Natural killer cell treated with Interleukin-12 subunit alpha and Interleukin-12 subunit beta and Interleukin-15 and Interleukin-18, amount 100 ng/mL, for 72 hours (primary cell): ENCODE measurements at places on chromosomes 5 and 9.

- DNase-seq: no peak
Observed at GRCh38 chr9:117091529-117091928, 323.3 kb downstream of the ASTN2 start.

DNA sequence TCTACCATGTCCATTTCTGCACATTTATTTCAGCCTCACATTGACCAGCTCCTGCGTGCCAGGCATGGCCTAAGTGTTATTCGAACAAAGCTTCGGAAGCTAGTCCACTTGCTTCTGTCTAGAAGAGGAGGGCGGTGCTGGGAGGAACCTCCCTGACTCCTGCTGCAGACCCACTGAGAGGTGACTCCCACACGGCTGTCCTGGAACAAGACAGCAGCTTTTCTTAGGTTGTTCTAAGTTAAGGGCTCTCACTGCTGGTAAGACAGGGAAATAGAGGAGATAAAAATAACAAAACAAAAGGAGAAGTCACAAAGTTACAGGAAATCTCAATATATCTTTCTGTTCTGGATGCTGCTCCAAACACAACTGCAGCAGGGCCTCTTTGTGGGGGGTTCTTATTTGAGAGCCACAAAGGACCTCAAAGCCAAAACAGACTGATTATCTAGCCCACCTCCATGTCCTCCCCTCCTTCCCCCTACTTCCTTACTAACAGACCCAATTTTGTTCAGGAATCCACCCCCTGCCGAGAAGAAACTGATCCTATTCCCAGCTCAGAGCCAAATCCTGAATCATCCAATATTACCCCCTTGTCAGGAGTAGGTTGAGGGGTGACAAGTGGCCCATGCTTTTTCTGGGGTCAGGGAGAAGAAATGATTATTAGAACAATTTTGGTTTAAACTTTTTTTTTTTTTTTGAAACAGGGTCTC is 28.4 kb upstream of the KCNIP1 start:
- no peak for DNase-seq

DNA sequence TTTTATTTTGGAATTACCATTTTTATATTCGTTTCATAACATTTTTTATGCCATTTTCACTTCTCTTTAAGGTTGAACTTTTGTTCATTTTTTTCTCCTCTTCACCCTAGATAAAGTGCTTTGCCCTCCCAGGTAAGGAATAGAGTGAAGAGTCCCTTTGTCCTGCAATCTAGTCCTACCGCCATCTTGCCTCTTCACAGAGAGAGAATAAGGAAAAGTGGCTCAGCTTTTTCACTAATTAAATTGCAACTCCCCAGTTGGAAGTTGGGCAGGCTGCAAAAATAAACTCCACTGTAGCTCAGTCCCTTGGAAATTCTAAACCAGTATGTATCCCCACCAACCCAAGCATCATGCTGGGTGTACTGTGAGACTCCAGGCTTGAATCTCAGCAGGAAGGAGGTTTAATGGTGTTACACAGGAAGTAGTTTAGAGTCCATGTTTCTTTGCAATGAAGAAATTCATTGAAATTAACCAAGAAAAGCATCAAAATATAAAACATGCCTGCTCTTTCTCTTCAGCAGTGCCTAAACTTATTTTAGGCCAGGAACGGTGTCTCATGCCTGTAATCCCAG is 60.3 kb upstream of the PCSK1 start:
- no peak for DNase-seq

GRCh38 chr5:115480271-115480670 is 64.3 kb downstream of the FEM1C start:
- no peak for DNase-seq

DNA sequence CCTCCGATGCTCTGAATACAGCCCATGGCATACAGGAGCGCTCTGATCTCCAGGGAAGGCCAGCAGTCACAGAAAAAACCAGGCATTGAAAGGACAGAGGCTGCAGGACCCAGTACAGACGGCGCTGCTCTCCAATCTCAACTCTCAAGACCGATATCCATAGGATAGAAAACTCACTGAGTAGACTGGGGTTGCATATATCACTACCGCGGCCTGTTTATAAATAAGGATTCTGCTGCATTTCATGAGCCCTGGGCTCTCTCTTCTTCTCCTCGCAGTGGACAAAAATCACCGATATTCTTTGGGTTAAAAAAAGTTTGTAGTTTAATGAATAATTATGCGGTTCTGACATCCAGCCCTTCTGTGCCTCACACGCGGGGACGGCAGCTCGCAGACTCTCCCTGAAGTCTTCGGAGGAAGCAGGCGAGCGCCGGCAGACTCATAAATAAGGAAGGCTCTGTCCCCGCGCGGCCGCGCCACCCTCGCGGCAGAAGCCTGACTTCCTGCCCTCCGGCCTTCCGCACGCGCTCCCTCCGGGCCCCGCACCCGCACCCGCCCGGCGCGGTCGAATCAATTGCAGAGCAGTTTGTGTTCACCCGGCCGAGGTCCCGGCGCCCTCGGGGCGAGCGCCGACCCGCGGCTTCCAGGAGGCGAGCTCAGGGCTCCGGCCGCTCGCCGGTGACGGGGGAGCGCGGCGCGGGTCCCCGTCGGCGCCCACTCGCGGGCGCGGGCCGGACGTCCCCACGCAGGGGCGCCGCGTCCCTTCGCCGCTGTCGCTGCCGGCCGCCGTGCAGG is at the start of gene FAM78A:
TSS of gene FAM78A (minus strand) at position 417 of the 795 bp plus-strand sequence. CDS start at position 86, 331 bp downstream.
- peak; percentile 74 for DNase-seq

- no peak for DNase-seq
Observed at GRCh38 chr5:71974622-71975021, 132.7 kb upstream of the MAP1B start.

GRCh38 chr9:13146840-13147239 is 132.7 kb downstream of the MPDZ start:
- DNase-seq: no peak

GRCh38 chr9:35920051-35920620 is 10.8 kb downstream of the SPAAR start:
- DNase-seq: no peak

DNA sequence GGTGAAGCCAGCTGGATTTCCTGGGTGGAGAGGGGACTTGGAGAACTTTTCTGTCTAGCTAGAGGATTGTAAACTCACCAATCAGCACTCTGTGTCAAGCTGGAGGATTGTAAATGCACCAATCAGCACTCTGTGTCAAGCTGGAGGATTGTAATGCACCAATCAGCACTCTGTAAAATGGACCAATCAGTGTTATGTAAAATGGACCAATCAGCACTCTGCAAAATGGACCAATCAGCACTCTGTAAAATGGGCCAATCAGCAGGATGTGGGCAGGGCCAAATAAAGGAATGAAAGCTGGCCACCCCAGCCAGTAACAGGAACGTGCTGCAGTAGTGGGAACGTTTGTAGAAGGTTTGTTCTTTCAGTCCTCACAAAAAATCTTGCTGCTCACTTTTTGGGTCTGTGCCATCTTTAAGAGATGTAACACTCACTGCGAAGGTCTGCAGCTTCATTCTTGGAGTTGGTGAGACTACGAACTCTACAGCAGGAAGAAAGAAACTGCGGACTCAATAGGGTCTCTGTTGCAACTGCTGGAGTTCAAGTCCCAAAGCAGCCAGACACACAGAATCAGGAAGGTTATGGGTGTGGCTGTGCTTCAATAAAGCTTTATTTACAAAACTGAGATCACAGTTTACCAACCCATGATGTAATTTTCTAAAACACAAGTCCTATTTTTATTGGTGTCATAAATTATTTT is 145.7 kb upstream of the ERCC6L2 start:
- DNase-seq: no peak

- no peak for DNase-seq
Observed at GRCh38 chr5:2866662-2867372, 115.3 kb upstream of the IRX2 start.

- DNase-seq: no peak
Observed at GRCh38 chr9:131096269-131097125, at the start of gene AIF1L. Gene AIF1L, plus strand, starts transcription at chr9:131096531. Its CDS starts 99 bp downstream, at chr9:131096630.

DNA sequence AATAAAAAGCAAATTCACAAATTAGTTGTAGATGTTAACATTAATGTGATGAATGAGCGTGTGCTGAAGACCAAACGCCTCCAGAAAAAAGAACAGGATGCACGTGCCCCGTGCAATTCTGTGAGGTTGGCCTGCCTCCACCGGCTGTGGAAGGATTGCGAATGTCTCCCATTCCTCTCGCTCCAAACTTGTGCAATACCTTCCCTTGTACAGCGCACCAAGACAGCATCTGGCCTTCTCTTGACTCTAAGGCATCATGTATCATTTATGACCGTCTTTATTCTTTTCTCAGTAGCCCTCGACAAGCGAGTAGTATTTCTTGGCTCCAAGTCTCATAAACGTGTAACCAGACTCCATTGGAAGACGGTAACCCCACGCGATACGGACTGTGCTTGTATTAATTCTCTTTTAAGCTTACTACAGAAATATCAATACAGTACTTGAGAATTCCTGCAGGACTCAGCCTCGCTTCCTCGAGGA is 1.5 kb upstream of the TESK1 start:
- DNase-seq: no peak

- DNase-seq: no peak
Observed at GRCh38 chr9:122225312-122226141, 3.2 kb downstream of the LHX6 start.

GRCh38 chr5:1523793-1524480 is at the start of gene LPCAT1:
Gene LPCAT1, minus strand, starts transcription at chr5:1523960. Its CDS starts 116 bp downstream, at chr5:1523844.
- DNase-seq: peak; percentile 87

GRCh38 chr9:2050236-2050635 is 35.1 kb downstream of the SMARCA2 start:
- DNase-seq: no peak

GRCh38 chr5:62134811-62135210 is 171.2 kb upstream of the KIF2A start:
- no peak for DNase-seq

GRCh38 chr5:106489004-106489403 is 1181.7 kb downstream of the EFNA5 start:
- DNase-seq: no peak

DNA sequence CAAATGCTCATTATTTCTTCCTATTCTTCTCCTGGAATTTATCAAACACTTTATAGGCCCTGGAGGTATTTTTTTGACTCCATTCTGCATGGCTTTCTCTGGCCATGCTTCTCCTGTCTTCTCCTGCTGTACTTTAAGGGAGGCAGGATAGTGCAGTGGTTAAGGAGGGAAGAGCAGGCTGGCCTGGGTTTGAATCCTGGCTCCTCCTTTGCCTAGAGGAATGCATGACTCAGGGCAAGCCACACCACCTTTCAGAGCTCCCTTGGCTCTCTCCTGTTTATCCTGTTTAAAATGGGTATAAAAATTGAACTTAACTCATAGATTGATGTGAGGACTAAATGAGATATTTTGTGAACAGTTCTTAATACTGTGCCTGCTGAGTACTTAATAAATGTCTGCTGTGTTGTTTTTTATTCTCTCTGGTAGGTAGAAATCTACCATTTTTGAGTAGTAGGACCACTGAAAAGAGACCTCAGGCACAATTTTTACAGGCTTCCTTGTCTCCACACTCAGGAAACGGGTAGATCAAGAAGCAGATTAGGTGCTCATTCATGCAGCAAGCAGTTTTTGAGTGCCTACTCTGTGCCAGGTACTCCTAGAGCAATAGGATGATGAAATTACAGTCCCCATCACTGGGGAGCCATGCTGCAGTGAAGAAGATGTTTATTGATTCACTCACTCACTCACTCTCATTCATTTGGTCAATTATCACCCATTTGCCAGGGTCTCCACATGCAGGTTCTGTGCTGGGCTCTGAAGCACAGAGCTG is 32.7 kb upstream of the ARAP3 start:
- no peak for DNase-seq

- no peak for DNase-seq
Observed at GRCh38 chr5:127216143-127216542, 74.5 kb upstream of the MEGF10 start.

DNA sequence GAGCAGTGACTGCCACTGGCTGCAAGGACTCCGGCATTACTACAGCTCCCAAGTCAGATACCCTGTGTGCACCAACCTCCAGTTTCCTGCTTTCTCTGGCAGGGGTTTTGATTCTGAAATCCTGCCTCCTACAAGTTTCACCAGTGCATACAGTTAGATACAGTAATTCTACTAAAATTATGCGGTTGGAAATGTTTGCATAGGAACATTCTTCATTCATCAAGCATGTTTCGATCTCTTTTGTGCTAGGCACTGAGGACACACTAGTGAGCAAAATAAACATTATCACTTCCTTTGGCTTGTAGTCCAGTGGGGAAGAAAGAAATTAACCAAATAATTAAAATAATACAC is 152.2 kb downstream of the TMEM167A start:
- no peak for DNase-seq

GRCh38 chr9:77589046-77589795 is 58.9 kb downstream of the GNA14 start:
- DNase-seq: no peak

DNA sequence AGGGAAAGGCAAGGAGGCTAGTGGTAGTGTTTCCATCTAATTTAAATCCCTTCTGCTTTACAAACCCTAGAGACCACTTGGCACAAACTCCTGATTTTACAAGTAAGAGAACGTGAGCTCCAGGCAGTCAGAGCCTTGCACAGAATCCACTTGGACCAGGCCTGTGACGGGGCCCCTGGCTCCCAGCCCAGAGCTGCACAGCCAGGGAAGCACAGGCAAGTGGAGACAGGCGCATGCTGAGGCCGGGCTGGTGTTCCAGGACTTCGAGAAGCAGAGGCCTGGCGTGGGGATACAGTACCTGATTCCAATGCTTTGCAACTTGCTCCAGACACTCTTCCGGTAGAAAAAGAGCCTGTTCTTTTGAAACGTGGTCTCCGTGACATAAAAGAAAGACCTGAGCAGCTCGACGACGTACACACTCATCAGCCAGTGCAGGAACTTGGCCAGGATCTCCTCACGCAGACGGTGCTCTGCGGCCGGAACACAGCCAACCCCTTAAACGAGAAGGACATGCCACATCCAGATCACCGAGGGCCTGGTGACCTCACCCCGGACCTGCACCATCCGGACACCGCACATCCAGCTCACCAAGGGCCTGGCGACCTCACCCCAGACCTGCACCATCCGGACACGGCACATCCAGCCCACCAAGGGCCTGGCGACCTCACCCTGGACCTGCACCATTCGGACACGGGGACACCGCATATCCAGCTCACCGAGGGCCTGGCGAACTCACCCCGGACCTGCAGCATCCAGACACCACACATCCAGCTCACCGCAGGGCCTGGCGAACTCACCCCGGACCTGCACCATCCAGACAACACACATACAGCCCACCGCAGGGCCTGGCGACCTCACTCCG is 12.5 kb downstream of the TERT start:
- DNase-seq: no peak

- no peak for DNase-seq
Observed at GRCh38 chr5:115116001-115116400, 53.7 kb downstream of the TRIM36 start.

DNA sequence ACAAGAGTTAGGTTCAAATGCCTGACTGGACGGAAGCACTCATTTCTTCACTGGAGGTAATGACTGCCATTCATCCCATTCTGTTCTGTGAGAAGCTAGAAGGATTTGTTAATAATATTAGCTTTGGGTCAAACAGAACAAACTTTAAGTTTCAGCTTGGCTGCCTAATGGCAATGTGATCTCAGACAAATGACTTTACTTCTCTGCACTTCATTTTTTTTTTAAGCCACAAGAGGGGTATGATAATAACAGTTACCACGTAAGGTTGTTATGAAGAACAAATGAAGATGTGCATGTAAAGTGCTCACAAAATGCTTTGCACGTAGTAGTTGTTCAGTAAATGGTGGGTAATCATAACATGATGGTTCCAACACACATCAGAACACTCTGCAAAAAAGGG is 199.4 kb downstream of the PAPPA start:
- DNase-seq: no peak

GRCh38 chr5:2052687-2053086 is 170.0 kb upstream of the IRX4 start:
- DNase-seq: no peak

- no peak for DNase-seq
Observed at GRCh38 chr5:116923344-116923743, 348.7 kb upstream of the SEMA6A start.

- DNase-seq: no peak
Observed at GRCh38 chr9:35508069-35508468, 18.2 kb downstream of the RUSC2 start.
